ENCODE measurements at places on chromosomes 5 and 9.
A peak's percentile ranks its signal among the peaks of the same experiment; 100 is the strongest.

DNA sequence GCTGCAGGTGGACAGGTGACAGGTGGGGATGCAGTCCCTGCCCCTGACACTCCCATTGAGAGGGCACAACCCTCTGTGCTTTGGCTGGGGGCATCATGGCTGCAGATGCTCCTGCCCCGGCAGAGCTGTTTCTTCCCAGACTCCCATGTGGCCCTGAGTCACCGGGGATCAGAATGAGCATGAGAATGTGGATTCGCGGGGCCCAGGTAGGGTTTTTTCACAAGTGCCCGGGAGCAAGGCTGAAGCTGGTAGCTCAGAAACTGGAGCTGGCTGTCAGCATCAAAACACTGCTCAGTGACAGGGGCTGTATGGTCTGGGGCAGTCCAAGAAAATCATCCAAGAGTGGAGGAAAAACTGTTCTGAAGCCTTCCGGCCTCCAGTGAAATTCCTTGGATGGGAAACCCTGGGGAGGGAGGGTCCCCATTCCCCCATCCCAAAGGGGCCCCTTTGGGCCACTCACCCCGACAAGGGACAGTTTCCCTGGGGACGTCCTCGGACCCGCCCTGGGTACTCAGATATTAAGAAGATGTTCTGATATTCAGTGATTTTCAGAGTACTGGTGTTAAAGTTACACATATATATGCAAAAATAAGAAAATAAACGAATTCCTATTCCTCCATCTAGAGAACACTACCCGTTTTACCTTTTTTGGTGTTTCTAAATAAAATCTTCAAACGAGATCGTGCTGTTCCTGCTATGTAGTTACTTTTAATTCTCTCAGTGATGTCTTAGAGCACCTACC is 120.1 kb upstream of the LPCAT1 start:
- no peak for DNase-seq

DNA sequence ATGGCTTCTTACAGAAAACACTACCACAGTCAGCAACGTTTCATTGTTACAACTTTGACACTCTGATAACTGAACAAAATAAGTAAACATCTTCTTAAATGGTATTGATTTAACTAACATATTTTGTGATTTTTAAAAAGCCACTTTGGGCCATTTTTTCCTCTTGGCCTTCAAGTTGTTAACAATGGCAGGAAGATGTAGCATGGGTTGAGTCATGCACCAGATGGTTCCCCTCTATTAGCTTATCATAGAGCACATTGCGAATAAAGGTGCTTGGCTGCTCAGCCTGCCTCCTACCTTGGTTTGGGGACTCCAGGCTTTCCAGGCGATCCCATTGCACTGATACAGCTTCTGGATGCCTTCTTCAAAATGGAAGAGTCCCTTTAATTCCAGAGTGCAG is 24.1 kb upstream of the CER1 start:
- DNase-seq: no peak

- DNase-seq: peak; percentile 71
Measured at GRCh38 chr9:90915693-90916092, 114.1 kb downstream of the SYK start.

- DNase-seq: peak; percentile 28
Measured at GRCh38 chr9:124873664-124874063, 11.7 kb downstream of the ARPC5L start.

GRCh38 chr9:108551030-108551841 is 304.6 kb downstream of the ACTL7B start:
- DNase-seq: no peak

DNA sequence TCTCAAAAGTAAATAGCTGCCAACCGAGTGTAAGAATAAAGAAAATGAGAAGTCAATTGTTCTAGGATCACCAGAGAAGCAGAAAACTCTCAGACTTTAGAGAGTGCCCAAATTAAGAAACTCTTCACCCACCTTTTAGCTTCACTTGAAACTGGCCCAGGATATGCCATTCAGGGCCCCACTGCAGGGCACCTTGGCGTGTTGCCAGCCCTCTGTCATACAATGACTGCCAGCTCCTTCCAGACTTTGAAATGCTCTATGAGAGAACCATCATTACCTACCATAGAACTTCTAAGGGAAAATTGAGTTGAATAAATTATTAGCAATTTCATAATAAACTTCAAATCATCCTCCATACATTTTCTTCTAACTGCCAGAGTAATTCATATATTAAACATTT is 240.5 kb downstream of the CETN3 start:
- no peak for DNase-seq

- DNase-seq: no peak
Measured at GRCh38 chr5:31824869-31825517, 186.1 kb downstream of the PDZD2 start.

DNA sequence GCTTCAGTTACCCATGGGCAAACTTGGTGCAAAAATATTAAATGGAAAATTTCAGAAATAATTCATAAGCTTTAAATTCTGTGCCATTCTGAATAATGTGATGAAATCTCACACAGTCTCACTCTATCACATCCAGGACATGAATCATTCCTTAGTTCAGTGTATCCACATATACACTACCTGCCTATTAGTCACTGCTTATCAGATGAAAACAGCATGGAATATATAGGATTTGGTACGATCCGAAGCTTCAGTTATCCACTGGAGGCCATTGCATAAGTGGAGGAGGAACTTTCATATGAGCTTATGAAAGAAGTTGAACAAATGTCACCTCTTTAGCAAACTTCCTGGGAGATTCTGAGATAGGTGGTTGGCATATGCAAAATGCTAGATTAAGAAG is 64.2 kb downstream of the GAPVD1 start:
- DNase-seq: no peak

- peak; percentile 62 for DNase-seq
Measured at GRCh38 chr5:137735555-137736284, at the start of gene KLHL3. Gene KLHL3, minus strand, starts transcription at chr5:137736089. Its CDS starts 443 bp downstream, at chr5:137735646.

DNA sequence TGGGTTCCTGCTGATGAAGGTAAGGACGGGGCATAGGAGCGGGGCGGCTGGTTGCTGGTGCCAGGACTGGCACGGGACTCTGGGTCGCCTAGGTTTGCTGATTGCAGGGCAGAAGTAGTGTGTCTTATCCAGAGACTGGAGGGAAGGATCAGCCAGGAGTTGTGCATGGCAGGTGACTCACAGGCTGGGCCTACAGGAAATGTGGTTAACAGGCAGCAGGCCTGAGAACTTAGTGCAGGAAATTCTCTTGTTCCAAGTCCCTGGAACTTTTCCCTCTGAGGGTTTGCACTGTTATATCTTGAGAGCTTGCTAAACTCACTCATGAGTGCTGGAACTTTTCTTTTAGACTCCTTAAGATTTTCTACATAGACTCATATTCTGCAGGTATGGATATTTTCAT is 95.1 kb downstream of the ANXA2R start:
- no peak for DNase-seq

DNA sequence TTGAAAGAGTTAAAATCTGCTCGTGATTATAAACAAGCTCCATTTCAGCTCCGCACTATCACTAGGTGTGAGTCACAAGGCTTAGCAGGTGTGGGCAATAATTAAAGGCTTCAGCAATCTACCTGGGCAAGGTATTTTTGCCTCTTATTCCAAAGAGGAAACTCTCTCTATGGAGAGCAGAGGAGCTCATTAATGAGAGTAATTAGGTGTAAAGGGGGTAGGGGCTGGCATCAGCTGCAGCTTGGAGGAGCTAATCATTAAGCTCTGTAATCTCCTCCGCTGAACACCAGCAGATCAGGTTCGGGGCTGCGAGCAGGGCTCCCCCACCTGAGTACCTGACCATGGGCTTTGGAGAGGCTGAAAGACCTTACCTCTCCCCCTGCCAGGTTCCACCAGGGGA is 129.2 kb downstream of the CRB2 start:
- DNase-seq: no peak

GRCh38 chr5:143979044-143979690 is 167.2 kb downstream of the HMHB1 start:
- DNase-seq: no peak

DNA sequence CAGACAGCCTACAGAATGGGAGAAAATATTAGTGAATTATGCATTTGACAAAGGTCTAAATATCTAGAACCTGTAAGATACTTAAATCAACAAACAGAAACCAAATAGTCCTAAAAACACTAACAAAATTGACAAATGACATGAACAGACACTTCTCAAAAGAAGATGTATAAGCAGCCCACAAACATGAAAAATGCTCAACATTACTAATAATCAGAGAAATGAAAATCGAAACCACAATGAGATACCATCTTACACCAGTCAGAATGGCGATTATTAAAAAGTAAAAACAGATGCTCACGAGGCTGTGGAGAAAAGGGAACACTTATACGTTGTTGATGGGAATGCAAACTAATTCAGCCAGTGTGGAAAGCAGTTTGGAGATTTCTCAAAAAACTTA is 1186.8 kb downstream of the DTWD2 start:
- no peak for DNase-seq

- DNase-seq: no peak
Measured at GRCh38 chr5:4205398-4205797, 609.8 kb downstream of the IRX1 start.

DNA sequence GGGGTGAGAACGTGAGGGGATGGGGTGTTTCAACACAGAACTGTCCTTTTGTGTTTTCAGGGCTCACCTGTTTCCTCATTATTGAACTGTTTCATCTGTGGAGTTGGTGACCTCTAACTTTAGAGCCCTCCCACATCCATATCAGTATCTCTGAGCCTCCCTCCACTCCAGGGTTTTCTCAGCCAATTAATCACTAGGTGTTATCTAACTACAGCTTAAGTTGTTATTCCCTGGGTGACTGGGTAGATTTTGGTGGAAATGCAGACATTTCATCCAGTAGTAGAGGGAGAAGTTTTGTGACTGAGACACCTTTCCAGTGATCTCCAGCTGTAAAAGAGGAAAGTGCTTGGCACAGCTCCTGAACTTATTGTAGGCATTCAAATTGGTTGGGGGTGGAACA is 23.7 kb downstream of the PPP3R2 start:
- DNase-seq: no peak

- no peak for DNase-seq
Measured at GRCh38 chr9:1794547-1795270, 220.4 kb upstream of the SMARCA2 start.

- no peak for DNase-seq
Measured at GRCh38 chr5:126801174-126801991, 24.4 kb downstream of the LMNB1 start.

- peak; percentile 38 for DNase-seq
Measured at GRCh38 chr5:159469496-159470372, 139.4 kb upstream of the IL12B start.
